ENCODE measurements at places on chromosomes 2 and 18. TPM values are rescaled to one million over a fixed set of nuclear protein-coding genes. Genes with fewer than 3 reads are reported as not detected.

DNA sequence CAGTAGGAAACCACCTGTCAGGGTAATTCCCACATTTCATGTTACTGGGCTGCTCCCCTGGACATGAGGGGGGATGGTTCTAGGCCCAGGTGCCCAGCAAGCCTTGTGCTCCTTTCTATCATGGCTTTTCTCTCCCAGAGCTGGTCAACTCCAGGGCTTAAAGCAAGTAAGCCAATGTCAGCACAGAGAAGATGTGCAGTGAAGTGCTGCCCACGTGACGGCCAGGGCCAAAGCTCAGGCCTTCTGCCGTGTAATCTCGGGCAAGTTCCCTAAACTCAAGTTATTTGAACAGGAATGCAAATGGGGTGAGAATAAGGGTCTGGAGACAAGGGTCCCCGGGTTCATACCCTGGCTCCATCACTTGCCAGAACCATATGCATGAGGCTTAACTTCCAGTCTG lies 16.5 kb downstream of the SFXN5 start:
- H3K27me3 ChIP-seq: no peaks in the 10 kb centered on the region
- H3K4me1 ChIP-seq: no peaks in the 10 kb centered on the region
- H3K36me3 ChIP-seq: peaks cover 10% of the 10 kb centered on the region
- H3K27ac ChIP-seq: no peak overlapping the region
- DNase-seq: no peak

- H3K4me3 ChIP-seq: no peak overlapping the region
- peaks cover 18% of the 10 kb centered on the region for H3K27me3 ChIP-seq
- no peaks in the 10 kb centered on the region for H3K36me3 ChIP-seq
- no peak overlapping the region for H3K27ac ChIP-seq
- DNase-seq: no peak
Observed at GRCh38 chr2:197782126-197782525, 3.0 kb downstream of the BOLL start.

GRCh38 chr2:24015562-24016375 lies 5.9 kb downstream of the MFSD2B start:
- H3K27ac ChIP-seq: no peak overlapping the region
- H3K27me3 ChIP-seq: peaks cover 21% of the 10 kb centered on the region
- H3K4me1 ChIP-seq: no peaks in the 10 kb centered on the region
- no peak overlapping the region for H3K4me3 ChIP-seq

GRCh38 chr2:67437114-67437513 lies 40.0 kb downstream of the ETAA1 start:
- H3K4me1 ChIP-seq: no peaks in the 10 kb centered on the region
- no peak for DNase-seq
- H3K27ac ChIP-seq: no peak overlapping the region
- H3K36me3 ChIP-seq: no peaks in the 10 kb centered on the region
- no peak overlapping the region for H3K4me3 ChIP-seq

- no peaks in the 10 kb centered on the region for H3K27me3 ChIP-seq
- peaks cover 18% of the 10 kb centered on the region for H3K4me1 ChIP-seq
- no peak overlapping the region for H3K27ac ChIP-seq
- no peak for DNase-seq
- peaks cover 3% of the 10 kb centered on the region for H3K36me3 ChIP-seq
- H3K4me3 ChIP-seq: no peak overlapping the region
Observed at GRCh38 chr2:239386872-239387445, 13.9 kb downstream of the HDAC4 start.

DNA sequence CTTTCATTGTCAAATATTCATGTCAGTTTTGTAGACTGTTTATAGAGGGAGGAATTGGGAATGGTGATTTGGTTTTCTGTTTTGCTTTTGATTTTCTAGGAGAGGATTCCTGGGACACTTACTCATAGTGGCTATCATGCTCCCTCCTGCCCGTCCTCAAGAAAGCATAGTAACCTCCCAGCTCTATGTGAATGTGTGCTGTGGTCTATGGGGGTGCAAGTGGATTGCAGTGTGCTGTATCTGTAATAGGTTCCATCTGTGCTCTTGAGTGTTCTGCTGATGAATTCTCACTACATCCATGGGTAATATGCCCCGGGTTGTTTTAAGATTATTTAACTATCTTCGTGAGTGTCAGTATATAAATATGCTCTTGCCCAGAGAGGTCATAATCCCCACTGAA lies 811.3 kb downstream of the CNTNAP5 start:
- no peak for DNase-seq
- H3K4me1 ChIP-seq: no peaks in the 10 kb centered on the region
- H3K36me3 ChIP-seq: no peaks in the 10 kb centered on the region
- H3K27ac ChIP-seq: no peak overlapping the region

ZNG1B gene
- 42.8 TPM for total RNA-seq

GRCh38 chr18:7950380-7951136 lies 383.4 kb downstream of the PTPRM start:
- peak; percentile 25 for DNase-seq
- H3K4me1 ChIP-seq: peaks cover 21% of the 10 kb centered on the region
- no peak overlapping the region for H3K4me3 ChIP-seq
- no peaks in the 10 kb centered on the region for H3K36me3 ChIP-seq
- H3K27me3 ChIP-seq: no peaks in the 10 kb centered on the region

FAP gene
- not detected for total RNA-seq

CYBRD1 gene
- 1.1 TPM for total RNA-seq

DNA sequence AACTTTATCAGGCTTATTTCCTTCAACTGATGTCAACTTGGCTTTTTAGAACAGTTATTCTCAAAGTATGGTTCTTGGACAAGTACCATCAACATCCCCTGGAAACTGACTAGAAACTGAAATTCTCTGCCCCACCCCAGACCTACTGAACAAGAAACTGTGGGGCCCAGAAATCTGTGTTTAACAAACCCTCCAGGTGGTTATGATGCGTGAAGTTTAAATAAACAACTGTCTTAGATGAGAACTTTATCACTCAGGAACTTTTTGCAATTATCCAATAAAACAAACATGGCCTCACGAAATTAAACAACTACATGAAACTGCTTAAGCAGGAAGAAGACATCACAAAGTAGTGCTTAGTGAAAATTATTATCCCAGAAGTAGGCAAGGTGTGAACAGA lies 4.4 kb downstream of the HIBCH start:
- no peaks in the 10 kb centered on the region for H3K27me3 ChIP-seq
- peaks cover 12% of the 10 kb centered on the region for H3K36me3 ChIP-seq
- H3K4me1 ChIP-seq: peaks cover 60% of the 10 kb centered on the region
- DNase-seq: no peak
- H3K4me3 ChIP-seq: no peak overlapping the region

- H3K36me3 ChIP-seq: no peaks in the 10 kb centered on the region
- H3K27ac ChIP-seq: no peak overlapping the region
- no peak overlapping the region for H3K4me3 ChIP-seq
- H3K27me3 ChIP-seq: no peaks in the 10 kb centered on the region
- peaks cover 5% of the 10 kb centered on the region for H3K4me1 ChIP-seq
- peak; percentile 69 for DNase-seq
Observed at GRCh38 chr2:219119422-219120043, 41.1 kb downstream of the NHEJ1 start.

GRCh38 chr2:102301867-102302362 lies 9.4 kb upstream of the IL1RL1 start:
- peaks cover 4% of the 10 kb centered on the region for H3K36me3 ChIP-seq
- peaks cover 73% of the 10 kb centered on the region for H3K4me1 ChIP-seq
- DNase-seq: peak; percentile 79
- H3K4me3 ChIP-seq: peak overlapping the region; percentile 53

DNA sequence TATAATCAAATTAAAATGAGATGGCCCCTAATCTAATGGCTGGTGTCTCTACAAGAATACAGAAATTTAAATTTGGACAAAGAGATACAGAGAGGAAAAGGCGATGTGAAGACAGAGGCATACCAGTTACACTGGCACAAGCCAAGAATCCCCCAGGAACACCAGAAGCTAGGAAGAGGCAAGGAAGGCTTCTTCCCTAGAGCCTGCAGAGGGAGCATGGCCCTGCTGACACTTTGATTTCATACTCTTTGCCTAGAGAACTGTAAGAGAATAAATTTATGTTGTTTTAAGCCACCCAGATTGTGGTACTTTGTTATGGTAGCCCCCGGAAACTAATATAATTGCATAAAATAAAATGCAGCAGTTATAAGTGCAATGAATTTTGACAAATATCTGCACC lies 671.4 kb downstream of the MBD2 start:
- no peak overlapping the region for H3K4me3 ChIP-seq
- H3K27me3 ChIP-seq: no peaks in the 10 kb centered on the region
- no peaks in the 10 kb centered on the region for H3K4me1 ChIP-seq
- H3K27ac ChIP-seq: no peak overlapping the region
- H3K36me3 ChIP-seq: no peaks in the 10 kb centered on the region

GATA6 gene
- 0.39 TPM for total RNA-seq

- H3K27me3 ChIP-seq: peaks cover 28% of the 10 kb centered on the region
- no peak for DNase-seq
- H3K4me1 ChIP-seq: peaks cover 5% of the 10 kb centered on the region
- H3K4me3 ChIP-seq: no peak overlapping the region
- peak overlapping the region; percentile 16 for H3K27ac ChIP-seq
Observed at GRCh38 chr18:58937887-58938267, 73.2 kb downstream of the ZNF532 start.

GRCh38 chr2:80429251-80429650 lies 124.7 kb upstream of the LRRTM1 start:
- H3K36me3 ChIP-seq: no peaks in the 10 kb centered on the region
- no peaks in the 10 kb centered on the region for H3K4me1 ChIP-seq
- H3K4me3 ChIP-seq: no peak overlapping the region
- no peaks in the 10 kb centered on the region for H3K27me3 ChIP-seq

DNA sequence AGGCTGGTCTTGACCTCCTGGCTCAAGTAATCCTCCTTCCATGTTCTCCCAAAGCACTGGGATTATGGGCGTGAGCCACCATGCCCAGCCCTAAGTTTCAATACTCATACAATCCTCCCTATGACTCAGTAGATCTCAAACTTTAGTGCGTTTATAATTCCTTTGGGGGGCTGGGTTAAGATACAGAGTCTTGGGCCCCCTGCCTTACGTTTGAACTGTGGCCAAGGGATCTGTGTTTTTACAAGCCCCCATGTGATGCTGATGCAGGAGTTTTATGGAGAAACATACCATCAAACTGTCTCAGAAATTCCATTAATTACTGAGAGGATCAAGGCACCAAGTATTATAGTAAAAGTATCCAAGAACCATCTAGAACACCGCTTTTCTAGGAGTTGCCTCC lies 38.2 kb upstream of the FAM136A start:
- H3K27me3 ChIP-seq: no peaks in the 10 kb centered on the region
- no peak for DNase-seq
- H3K4me3 ChIP-seq: no peak overlapping the region
- no peak overlapping the region for H3K27ac ChIP-seq

GRCh38 chr2:47908682-47909081 lies 2.4 kb upstream of the FBXO11 start:
- no peak overlapping the region for H3K27ac ChIP-seq
- H3K4me3 ChIP-seq: peak overlapping the region; percentile 97
- H3K27me3 ChIP-seq: no peaks in the 10 kb centered on the region

DNA sequence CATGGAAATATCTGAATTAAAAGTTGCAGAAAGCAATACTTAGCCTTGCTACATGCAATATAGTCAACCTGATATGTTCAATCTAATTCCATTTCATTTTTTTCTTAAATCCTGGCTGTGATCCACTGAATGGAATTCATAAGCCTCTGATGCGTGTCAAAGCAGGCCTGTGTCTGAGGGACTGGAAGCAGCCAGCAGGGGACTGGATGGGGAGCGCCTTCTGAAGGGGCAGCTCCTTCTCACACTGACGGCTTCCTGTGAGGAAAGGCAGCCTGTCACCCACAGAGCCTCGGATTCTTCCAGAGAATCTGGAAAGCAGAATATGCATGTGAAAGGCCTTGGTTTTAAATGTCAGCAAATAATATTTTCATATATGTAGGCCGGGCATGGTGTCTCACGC lies 73.5 kb downstream of the KCNF1 start:
- H3K36me3 ChIP-seq: no peaks in the 10 kb centered on the region
- H3K27ac ChIP-seq: no peak overlapping the region
- no peak for DNase-seq
- H3K4me3 ChIP-seq: no peak overlapping the region

C2orf72 gene
- total RNA-seq: 0.84 TPM

- H3K4me1 ChIP-seq: no peaks in the 10 kb centered on the region
- H3K36me3 ChIP-seq: no peaks in the 10 kb centered on the region
- H3K27ac ChIP-seq: no peak overlapping the region
- H3K4me3 ChIP-seq: no peak overlapping the region
- no peak for DNase-seq
Observed at GRCh38 chr2:56681659-56682396, 498.0 kb downstream of the CCDC85A start.

DNA sequence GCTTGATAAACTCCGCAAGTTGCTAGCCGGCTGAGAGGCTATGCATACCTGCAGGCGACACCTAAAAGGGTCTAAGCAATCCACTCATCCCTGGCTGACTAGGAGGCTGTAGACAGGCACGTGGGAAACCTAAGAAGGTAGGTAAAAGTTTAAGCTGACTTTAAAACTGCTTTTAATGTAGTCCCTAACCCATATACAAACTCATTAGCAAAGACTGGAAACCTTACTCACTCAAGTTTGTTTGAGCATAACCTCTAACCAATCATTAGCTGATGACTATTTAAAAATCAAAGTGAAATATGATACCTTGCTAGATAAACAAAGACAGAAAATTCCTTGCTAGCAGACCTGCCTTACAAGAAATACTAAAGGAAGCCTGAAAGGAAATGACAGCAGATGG lies 106.4 kb downstream of the EXOC6B start:
- no peak overlapping the region for H3K4me3 ChIP-seq
- no peaks in the 10 kb centered on the region for H3K4me1 ChIP-seq
- H3K27me3 ChIP-seq: no peaks in the 10 kb centered on the region
- no peak for DNase-seq
- no peak overlapping the region for H3K27ac ChIP-seq

Measured in activated T-cell treated with anti-CD3 and anti-CD28 coated beads, Interleukin-2, amount 50 U/mL, for 72 hours (primary cell).